ENCODE measurements at places on chromosomes 3 and 15.
A peak's percentile ranks its signal among the peaks of the same experiment; 100 is the strongest.

DNA sequence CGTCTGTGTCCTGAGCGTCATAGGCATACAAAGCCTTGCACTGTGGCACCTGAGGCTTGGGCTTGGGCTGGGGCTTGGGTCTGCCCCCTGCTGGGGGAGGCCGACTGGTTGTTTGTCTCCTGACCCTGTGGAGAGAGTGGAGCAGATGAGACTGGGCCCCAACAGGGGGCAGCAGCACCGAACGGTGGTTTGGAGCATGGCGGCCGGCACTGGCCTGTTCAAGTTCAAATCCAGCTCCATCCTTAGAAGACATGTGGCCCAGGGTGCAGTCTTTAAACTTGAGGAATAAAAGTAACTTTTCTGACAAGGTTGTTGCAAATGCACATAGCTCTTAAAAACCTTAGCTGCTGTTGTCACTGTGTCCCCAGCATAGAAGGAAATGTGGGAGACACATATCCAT lies 33.3 kb downstream of the CCNB2 start:
- DNase-seq = peak; percentile 26

DNA sequence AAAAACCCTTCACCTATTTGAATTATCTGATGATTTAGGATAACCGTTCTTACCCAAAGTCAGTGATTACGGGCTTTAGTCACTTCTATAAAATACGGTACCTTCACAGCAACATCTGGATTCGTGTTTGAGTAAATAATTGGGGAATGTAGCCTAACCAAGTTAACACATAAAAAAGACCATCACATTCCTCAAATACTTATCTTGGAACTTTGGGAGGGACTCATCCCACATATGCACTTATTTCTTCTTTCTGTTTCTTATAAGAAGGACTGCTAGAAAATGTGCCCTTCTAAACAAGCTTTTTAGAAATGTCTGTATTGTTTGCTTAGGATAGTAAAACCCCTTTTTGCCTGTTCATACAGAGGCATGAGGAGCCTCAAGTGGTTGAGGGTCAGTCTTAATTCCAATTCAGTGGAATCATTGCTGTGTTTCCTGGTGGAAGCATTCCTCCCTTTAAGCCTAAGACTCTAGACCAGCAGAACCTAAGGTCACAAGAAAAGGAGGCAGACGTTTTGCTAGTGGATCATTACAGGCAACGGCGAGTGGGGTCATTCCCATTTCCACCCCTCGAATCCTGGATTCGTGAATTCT lies 67.5 kb downstream of the TMEM44 start:
- DNase-seq = no peak

DNA sequence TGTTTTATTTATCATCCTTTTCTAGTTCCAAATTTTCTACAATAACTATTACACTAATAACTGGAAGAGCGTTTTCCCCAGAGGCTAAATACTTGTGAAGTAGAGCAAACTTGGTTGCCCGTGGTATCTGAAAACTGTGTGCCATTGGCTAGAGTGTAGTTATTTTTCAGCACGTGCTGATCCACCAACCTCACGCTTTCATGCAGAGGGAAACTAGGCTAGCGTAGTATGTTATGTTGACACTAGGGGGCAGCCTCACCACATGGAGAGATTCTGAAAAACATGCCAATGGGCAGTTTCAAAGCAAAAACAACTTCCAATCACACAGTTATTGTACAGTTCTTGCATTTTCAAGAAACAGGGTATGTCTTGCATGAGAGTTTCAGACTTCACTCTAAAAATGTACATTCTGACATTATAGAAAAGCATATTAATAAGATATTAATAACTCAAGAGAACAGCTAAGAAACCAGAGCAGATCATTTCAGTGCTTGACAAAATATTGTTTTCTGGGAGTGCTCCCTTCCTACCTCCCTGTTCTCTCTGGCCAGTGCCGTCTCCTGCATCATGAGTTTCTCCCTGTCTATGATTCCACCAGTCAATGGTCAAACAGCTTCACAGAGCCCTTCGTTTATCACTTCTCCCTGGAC lies 39.7 kb downstream of the SPATA12 start:
- peak; percentile 60 for DNase-seq

DNA sequence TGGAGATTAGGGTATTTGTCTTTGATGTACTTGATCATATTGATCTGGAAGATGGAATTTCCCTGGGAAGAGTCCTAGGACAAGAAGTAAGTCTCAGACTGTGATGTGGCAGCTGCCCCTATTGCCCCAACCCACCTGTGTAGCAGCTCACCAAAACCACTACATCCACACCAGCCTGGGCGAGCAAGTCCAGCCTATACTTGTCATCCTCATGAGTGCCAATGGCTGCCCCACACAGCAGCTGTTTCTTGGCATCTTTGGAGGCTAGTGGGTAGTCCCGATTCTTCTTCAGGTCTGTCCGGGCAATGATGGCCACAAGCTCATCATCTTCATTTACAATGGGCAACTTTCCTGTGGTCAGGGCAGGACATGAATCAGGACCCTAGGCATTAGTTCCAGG lies 2.7 kb downstream of the IMPDH2 start:
- DNase-seq = no peak

- DNase-seq = no peak
Measured at GRCh38 chr3:55725681-55726500, 238.8 kb upstream of the WNT5A start.
